B cell (primary cell): ENCODE measurements at places on chromosomes 6 and 20. TPM values are rescaled to one million over a fixed set of nuclear protein-coding genes. Genes with fewer than 3 reads are reported as not detected.

- peaks cover 7% of the 10 kb centered on the region for H3K36me3 ChIP-seq
- no peak overlapping the region for H3K27ac ChIP-seq
- DNase-seq, result no peak
- H3K27me3 ChIP-seq, result no peaks in the 10 kb centered on the region
- no peak overlapping the region for H3K4me3 ChIP-seq
Measured at GRCh38 chr6:43593938-43594337, 18.0 kb downstream of the POLH start.

- no peaks in the 10 kb centered on the region for H3K4me1 ChIP-seq
- H3K4me3 ChIP-seq, result no peak overlapping the region
- no peaks in the 10 kb centered on the region for H3K27me3 ChIP-seq
- no peak for DNase-seq
- no peak overlapping the region for H3K27ac ChIP-seq
Measured at GRCh38 chr20:38181207-38181801, 16.2 kb upstream of the TGM2 start.

GRCh38 chr6:100305209-100305869, 159.4 kb downstream of the SIM1 start:
- no peaks in the 10 kb centered on the region for H3K36me3 ChIP-seq
- no peak for DNase-seq
- no peaks in the 10 kb centered on the region for H3K4me1 ChIP-seq
- no peaks in the 10 kb centered on the region for H3K27me3 ChIP-seq
- H3K27ac ChIP-seq, result no peak overlapping the region

Gene ARMC12
- 1.4 and 2.8 TPM in 2 replicates for polyA plus RNA-seq

GRCh38 chr6:36355819-36356218, 19.1 kb upstream of the BNIP5 start:
- H3K27me3 ChIP-seq, result no peaks in the 10 kb centered on the region
- no peaks in the 10 kb centered on the region for H3K36me3 ChIP-seq
- H3K4me1 ChIP-seq, result peaks cover 16% of the 10 kb centered on the region
- H3K27ac ChIP-seq, result no peak overlapping the region
- H3K4me3 ChIP-seq, result no peak overlapping the region

- no peaks in the 10 kb centered on the region for H3K4me1 ChIP-seq
- no peak overlapping the region for H3K27ac ChIP-seq
- no peak for DNase-seq
- no peaks in the 10 kb centered on the region for H3K27me3 ChIP-seq
- no peak overlapping the region for H3K4me3 ChIP-seq
- H3K36me3 ChIP-seq, result no peaks in the 10 kb centered on the region
Measured at GRCh38 chr20:48451401-48451800, 376.4 kb downstream of the PREX1 start.

Gene OR2B6
- not detected in 2 replicates for polyA plus RNA-seq

GRCh38 chr6:168518348-168518745, 77.4 kb downstream of the SMOC2 start:
- H3K4me3 ChIP-seq, result no peak overlapping the region
- H3K4me1 ChIP-seq, result no peaks in the 10 kb centered on the region
- no peaks in the 10 kb centered on the region for H3K27me3 ChIP-seq

DNA sequence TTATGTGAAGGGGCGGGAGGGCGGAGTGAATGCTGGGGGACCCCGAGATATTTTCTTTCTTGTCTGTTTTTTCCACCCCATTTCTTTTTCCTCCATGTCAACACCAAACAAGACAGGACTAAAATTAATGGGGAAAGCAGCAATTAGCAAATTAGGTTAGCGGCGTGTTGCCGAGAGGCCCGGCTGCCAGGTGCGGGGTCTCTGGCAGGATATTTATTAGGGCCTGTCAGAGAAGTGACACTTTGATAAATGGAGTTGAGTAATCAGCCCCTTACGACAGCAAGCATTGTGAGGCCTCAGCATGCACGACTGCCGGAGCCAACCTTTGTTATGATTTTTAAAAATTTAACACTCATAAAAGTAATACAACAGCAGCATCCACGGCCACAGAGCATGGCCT, 193.8 kb downstream of the DHX35 start:
- no peaks in the 10 kb centered on the region for H3K4me1 ChIP-seq
- H3K27ac ChIP-seq, result no peak overlapping the region
- DNase-seq, result no peak
- peaks cover 2% of the 10 kb centered on the region for H3K27me3 ChIP-seq
- H3K4me3 ChIP-seq, result no peak overlapping the region

Gene PLN
- polyA plus RNA-seq, result not detected in 2 replicates

DNA sequence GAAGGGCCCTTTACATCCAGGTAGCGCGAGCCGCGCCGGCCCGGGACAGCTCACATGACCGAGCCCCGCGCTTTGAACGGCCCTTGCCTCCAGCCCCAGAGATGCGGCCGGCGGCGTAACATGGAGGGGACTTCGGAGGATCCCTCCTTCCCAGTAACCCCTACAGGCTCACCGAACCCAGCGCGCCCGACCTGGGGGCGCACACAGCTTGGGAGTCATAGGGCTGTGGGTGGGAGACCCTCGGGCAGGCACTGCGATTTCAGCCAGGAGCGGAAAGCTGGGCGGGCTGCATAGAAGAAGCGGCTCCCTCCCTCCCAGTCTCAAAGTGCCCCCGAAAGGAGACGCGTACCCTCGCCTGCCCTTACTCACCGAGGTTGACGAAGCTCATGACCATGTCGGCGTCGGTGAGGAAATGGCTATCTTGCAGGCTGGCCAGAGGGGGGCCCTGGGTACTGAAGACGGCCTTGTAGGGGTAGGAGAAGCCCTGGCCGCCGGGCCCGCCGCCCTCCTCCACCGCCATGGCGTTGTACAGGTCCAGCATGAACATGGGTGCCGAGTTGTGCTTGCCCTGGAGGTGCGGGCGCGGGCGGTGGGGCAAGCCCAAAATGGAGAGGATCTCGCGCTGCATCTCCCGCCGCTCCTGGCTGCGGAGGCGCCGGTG, 975 bp downstream of the BMP7 start:
- DNase-seq, result no peak
- H3K27me3 ChIP-seq, result peaks cover 50% of the 10 kb centered on the region
- no peaks in the 10 kb centered on the region for H3K36me3 ChIP-seq
- no peak overlapping the region for H3K4me3 ChIP-seq

Gene ID4
- polyA plus RNA-seq, result not detected in 2 replicates

Gene DDR1
- 28.8 and 81.5 TPM in 2 replicates for polyA plus RNA-seq

Gene PI16
- 1.4 and 7.4 TPM in 2 replicates for polyA plus RNA-seq

DNA sequence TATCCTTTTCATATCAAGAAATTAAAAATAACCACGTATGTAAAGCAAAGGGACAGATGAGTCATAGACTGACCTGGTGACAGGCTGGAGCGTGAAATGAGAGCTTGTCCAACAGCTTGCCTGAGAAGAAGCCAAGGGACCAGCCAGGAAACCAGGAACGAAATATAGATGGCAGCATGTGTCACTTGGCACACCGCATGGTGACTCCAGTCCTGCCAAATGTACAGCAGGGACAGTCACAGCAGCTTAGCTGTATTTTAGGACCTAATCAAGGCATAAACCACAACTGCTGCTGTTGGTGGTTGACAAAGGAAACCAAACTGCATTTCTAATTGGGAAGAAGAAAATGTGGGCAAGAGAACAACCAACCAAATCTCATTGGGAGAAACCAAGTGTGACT, 755.0 kb downstream of the TFAP2A start:
- no peaks in the 10 kb centered on the region for H3K27me3 ChIP-seq
- no peaks in the 10 kb centered on the region for H3K4me1 ChIP-seq
- no peak overlapping the region for H3K4me3 ChIP-seq
- DNase-seq, result no peak
